ENCODE measurements at places on chromosomes 7 and 10. TPM values are rescaled to one million over a fixed set of nuclear protein-coding genes. Genes with fewer than 3 reads are reported as not detected.

The TRIM50 gene
- not detected for total RNA-seq

The CALML3 gene
- total RNA-seq = not detected

The KIF11 gene
- 35.1 TPM for total RNA-seq

The SEPTIN7 gene
- total RNA-seq = 234 TPM

The FOXP2 gene
- total RNA-seq = 0.34 TPM

The SLC18A2 gene
- total RNA-seq = not detected

The CDH23 gene
- not detected for total RNA-seq

The GPR15LG gene
- not detected for total RNA-seq

The BMI1 gene
- 15.6 TPM for total RNA-seq

The GTF2IRD2 gene
- 7.5 TPM for total RNA-seq

The CYP3A4 gene
- not detected for total RNA-seq

The TMEM213 gene
- total RNA-seq = not detected

The PDK4 gene
- 1.8 TPM for total RNA-seq

The CALHM3 gene
- total RNA-seq = not detected

The AKR1C8 gene
- total RNA-seq = not detected

The APBB1IP gene
- not detected for total RNA-seq

The SLC18A3 gene
- not detected for total RNA-seq

The LBX1 gene
- not detected for total RNA-seq

The ZNF12 gene
- 6.4 TPM for total RNA-seq

The PRLHR gene
- total RNA-seq = not detected

The PPP1R9A gene
- 0.74 TPM for total RNA-seq

The PRSS37 gene
- not detected for total RNA-seq

The IFIT1B gene
- not detected for total RNA-seq

The FAM25G gene
- not detected for total RNA-seq

The SFTPA2 gene
- total RNA-seq = not detected

The GSAP gene
- total RNA-seq = 1.7 TPM

The SPDYE6 gene
- total RNA-seq = 0.07 TPM

The PKD2L1 gene
- total RNA-seq = not detected

The PSD gene
- not detected for total RNA-seq

The UPK3BL2 gene
- total RNA-seq = 0.67 TPM
